ENCODE measurements at places on chromosomes 12 and 14.

DNA sequence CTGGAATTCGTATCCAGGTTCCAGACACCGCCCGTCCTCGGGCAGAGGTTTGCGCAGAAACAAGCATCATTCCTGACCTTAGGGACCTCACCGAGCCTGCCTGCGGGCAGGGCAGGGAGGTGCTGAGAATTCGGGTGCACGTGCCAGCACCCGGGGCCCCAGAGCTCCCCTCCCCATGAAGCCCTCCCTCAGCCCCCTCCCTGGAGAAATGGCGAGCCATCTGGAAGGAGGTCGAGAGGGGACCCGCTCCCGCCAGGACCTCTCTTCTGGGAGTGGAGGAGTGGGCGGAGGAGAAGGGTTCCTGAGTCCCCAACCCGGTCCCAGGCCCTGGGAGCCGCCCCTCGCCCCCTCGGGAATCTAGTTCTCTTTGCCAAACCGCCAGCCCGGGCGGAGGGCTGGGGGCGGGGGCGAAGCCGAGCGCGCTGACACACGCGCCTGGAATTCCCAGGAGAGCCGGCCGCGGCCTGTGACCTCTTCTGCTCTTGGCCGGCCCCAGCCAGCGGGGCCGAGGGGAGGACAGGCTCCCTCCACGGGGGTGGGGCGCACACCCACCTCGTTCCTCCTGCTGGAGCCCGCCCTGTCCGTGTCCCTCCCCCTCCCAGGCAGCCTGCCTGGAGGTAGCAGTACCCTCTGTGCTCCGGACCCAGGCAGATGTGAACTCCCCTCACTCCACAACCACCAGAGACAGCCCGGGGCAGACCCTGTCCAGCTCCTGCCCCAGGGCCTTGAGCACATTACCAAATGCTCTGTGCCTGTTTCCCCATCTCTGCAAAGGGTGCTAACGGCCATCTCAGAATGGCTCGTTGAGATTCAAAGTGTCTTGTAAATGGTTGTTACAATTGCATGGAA lies 23.0 kb upstream of the GPR132 start:
- DNase-seq: no peak

- no peak for DNase-seq
Measured at GRCh38 chr12:59937148-59937547, 341.3 kb downstream of the SLC16A7 start.

DNA sequence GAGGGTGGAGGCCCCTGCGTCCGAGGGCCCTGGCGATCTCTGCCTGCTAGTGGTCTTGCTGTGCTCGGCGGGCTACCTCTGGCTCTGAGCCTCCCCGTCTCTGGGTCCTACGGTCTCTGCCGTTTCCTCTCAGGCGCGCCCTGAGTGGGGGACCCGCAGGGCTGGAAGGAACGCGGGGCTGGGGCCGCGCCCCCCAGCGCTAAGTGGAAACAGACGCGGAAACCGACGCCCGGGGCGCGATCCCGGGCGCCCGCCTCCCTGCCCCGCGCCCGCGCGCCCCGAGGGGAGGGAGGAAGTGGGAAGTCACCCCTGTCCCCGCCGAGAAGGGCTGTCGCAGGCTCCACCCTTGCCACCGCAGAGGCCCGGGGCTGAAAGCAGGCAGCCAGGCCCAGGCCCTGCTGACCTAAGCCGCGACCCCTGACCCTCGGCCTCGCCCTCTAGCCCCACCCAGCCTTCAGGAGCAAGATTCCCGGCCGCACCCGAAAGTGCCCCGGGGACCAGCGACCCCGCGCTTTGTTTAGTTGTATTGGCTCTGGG lies 831 bp downstream of the CRIP1 start:
- peak; percentile 53 for DNase-seq

DNA sequence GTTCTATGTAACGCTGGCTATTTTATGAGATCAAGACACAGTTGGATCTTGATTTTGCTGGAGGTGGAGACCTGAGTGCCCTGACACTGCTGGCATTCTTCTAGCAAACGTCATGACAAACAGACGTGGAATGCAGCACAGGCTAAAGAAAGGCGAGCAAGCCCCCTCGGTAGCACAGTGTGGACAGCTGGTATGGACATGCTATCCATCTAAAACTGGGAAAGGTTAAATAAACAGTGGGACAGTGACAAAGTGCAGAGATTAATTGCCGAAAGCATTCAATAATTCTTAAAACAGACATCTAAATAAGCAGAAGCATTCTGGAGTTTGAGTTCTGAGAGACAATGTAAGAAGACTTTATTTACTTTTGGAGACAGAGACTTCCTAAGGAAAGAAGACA lies 237.2 kb downstream of the FBXL14 start:
- no peak for DNase-seq

GRCh38 chr14:68728342-68729106 lies 64.3 kb downstream of the ZFP36L1 start:
- no peak for DNase-seq

DNA sequence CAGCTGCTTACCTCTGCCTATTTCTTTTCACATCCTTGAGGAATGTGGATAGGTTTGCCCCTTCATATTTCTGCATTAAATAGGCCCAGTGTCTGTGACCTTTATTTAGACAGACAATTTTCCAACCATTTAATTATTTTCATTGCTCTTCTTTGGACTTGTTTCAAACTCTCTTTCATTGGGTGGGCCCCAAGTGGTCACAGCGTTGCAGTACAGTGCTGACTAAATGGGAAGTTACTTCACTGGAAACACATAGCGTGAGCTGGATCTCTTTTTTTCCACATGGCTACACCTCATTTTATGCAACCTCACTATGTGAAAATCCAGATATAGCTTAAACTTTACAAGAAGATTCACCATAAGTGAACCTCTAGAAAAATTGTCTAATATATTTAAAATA lies 438.9 kb downstream of the ADAMTS20 start:
- DNase-seq: no peak

- no peak for DNase-seq
Measured at GRCh38 chr12:46024099-46024498, 33.7 kb upstream of the SCAF11 start.

- no peak for DNase-seq
Measured at GRCh38 chr14:80080601-80081000, 130.7 kb downstream of the DIO2 start.

DNA sequence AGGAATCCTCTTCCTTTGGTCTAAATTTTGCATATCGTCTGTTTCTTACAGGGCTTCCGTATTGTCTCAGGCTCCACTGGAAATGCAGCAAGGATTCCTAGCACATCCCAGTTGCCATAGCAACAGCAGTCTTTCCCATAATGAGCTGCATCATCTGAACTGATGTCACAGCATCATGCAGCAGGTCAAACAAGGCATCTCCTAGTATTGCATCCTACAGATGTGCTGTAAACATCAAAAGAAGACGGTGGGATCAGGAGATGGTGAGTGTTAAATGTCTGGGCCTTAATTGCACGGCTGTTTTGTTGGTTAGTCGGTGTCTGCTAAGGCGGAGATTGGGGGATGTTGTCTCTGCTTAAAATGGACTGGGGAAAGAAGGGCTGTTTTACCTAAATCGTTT lies at the start of gene AKAP6:
Gene AKAP6, plus strand, starts transcription at position 153 of the 400 bp plus-strand sequence. CDS start 104,196 bp downstream, outside the sequence.
- no peak for DNase-seq

- no peak for DNase-seq
Measured at GRCh38 chr12:12527820-12528296, 34.8 kb downstream of the DUSP16 start.

Data from stimulated activated CD8-positive, alpha-beta memory T cell treated with anti-CD3 and anti-CD28 coated beads, Interleukin-4, amount 100 ng/mL, for 1 hour (primary cell).